ENCODE measurements at places on chromosomes 12 and 14.

GRCh38 chr12:51820526-51821439 is 27.7 kb downstream of the FIGNL2 start:
- DNase-seq, result peak; percentile 70

- DNase-seq, result no peak
Measured at GRCh38 chr12:15842108-15842507, 40.1 kb upstream of the STRAP start.

GRCh38 chr12:61037792-61038191 is 1222.4 kb upstream of the USP15 start:
- DNase-seq, result no peak

DNA sequence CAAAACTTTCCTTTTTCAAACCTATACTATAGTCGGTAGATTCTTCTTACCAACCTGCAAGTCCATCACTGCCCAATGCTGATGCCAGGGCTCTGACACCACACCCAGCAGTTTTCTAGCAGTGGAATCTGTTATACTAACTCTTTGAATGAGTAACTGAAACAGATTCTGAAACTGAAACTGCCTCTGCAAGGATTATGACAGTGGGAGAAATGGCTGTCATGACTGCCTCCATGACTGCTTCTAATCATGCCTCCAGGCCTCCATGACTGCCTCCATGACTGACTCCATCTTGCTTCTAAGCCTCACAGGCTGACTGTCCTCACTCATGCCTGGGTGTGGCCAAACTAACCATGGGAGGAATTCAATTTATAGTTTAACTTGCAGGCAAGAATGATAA is 29.4 kb upstream of the OXA1L start:
- no peak for DNase-seq

DNA sequence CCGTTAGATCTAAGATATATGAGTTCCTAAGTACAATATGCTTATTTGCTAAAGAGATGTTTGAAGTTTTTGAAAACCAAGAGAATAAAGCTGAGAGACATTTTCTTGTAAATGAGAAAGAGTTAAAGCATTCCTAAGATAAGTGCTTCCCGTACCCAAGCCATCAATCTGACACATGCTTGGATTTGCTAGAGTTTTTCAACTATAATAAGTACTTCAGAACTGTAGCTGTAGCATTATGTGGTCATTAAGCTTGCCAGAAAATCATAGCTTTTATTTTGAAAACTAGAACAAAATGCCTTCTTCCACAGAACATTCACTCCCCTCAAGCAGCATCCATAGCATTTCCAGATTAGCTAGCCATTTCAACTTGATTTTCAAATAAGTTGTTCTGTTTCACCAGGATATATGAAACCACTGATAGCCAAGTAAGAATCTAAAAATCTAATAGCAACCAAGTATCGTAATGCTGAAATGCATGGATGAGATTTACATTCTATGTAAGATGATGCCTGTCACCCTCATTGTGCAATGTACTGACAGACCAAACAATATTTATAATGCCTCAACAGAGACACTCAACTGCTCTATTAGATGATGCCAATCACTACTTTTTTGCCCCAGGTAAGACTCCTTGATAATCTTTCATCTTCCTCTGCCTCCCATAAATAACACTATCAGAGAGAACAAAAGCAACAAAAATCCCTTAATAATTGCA is 8.0 kb downstream of the SNW1 start:
- no peak for DNase-seq

GRCh38 chr14:105484997-105485393 is 1.7 kb upstream of the CRIP1 start:
- no peak for DNase-seq

DNA sequence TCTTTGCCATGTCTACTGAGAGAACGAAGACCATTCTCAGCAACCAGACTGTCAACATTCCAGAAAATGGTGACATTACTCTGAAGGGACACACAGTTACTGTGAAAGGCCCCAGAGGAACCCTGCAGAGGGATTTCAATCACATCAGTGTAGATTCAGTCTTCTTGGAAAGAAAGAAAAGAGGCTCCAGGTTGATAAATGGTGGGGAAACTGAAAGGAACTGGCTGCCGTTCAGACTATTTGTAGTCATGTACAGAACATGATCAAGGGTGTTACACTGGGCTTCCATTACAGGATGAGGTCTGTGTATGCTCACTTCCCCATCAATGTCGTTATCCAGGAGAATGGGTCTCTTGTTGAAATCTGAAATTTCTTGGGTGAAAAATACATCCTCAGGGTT is 29.7 kb upstream of the PSMA6 start:
- no peak for DNase-seq

- DNase-seq, result no peak
Measured at GRCh38 chr12:72315858-72316257, 43.7 kb downstream of the TRHDE start.

- DNase-seq, result no peak
Measured at GRCh38 chr12:109553906-109554500, 19.3 kb downstream of the MMAB start.

GRCh38 chr12:28388879-28389278 is 198.6 kb downstream of the CCDC91 start:
- DNase-seq, result no peak

GRCh38 chr14:90871605-90872233 is 55.5 kb upstream of the TTC7B start:
- DNase-seq, result no peak

- no peak for DNase-seq
Measured at GRCh38 chr12:71686658-71687025, 760 bp downstream of the TMEM19 start.

DNA sequence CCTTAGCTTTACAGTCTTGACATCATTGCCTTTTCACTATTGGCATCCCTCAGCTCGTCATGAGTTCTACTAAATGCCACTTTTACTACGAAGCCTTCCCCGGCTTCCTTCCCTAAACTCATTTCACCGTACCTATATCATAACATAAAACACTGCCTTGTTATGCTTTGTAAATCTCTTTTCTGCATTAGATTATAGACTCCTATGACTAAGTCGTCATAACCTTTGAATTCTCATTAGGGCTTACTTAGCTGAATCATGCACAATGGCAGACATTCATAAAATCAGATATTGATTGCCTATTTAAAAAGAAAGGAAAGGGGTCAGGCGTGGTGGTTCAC is 21.0 kb downstream of the BTG1 start:
- DNase-seq, result no peak

- no peak for DNase-seq
Measured at GRCh38 chr14:42921901-42922300, 1315.2 kb downstream of the LRFN5 start.

DNA sequence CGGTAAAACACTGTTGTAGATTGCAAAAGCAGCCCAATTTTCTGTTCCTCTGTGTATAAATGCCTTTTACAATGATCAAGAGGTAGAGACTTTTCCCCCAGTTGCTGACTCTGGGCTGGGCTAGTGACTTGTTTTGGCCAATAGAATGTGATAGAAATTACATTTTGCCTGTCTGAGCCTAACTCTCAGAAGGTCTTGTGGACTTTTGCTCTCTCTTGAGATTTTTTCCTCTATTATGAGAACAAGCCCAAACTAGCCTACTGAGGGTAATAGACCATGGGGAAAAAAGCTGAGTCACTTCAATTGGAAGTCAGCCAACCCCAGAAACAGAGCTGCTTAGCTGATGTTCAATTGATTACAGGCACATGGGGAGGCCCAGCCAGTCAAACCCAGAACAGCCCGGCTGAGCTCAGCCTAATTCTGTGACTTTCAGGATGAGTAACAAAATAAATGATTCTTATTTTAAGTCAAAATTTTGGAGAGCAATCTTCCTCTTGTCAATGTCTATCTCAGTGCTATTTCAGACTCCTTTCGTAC is 61.4 kb downstream of the MYF5 start:
- DNase-seq, result no peak

GRCh38 chr12:61254225-61254624 is 1006.0 kb upstream of the USP15 start:
- no peak for DNase-seq
